ENCODE measurements at places on chromosomes 2 and 18.

GRCh38 chr2:33135645-33136044 is 188.9 kb downstream of the LTBP1 start:
- DNase-seq, result no peak

GRCh38 chr2:43430489-43430888 is 165.3 kb downstream of the THADA start:
- DNase-seq, result no peak

- no peak for DNase-seq
Observed at GRCh38 chr2:187718092-187718491, 163.9 kb upstream of the TFPI start.

GRCh38 chr2:142502402-142502801 is 371.6 kb upstream of the LRP1B start:
- DNase-seq, result no peak

GRCh38 chr2:169507698-169508097 is 1.8 kb upstream of the KLHL41 start:
- DNase-seq, result no peak

DNA sequence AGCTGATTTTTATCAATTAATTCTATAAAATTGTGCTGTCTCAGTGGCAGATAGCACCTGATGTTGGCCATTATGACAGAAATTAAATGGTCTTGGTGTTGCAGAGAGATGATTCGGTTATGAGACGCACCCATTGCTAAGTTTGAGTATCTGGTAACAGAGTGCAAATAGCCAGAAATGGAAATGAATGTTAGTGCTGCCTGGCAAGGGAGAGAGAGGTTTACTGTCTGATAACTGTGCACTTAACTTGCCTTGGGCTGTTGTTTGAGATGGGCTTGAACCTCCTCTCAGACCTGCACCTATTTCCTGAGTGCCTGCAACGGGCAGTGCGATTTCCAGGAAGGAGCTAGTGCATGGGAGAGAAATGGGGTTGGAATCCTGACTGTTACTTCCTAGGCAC is 11.7 kb downstream of the DPYSL5 start:
- no peak for DNase-seq

DNA sequence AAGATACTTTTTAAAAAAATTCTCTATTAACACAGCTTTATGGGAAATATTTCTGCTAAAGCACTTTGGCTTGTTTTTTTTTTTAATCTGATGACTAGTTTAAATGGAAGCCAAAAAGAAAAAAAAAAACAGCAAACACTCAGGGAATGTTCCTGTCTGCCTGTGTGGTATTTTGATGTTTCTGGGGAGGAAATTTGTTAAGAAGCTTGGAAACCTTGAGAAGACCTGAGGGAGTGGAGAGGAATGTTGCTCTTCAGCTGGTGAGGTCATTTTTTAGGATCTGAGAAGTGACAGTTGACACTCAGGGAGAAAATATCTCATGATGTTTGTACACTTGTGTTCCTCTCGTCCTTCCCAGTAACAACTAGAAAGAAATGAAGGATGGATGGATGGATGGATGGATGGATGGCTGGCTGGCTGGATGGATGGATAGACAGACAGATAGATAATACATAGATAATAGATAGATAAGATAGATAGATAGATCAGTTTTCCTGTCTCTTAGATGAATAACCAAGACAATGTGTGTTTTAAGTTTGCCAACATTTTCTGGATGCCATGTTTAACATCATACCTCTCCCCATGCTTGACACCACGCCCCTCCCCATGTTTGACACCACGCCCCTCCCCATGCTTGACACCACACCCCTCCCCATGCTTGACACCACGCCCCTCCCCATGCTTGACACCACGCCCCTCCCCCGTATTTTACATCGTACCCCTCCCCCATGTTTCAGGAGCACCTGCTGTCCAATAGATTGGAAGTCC is 84.8 kb downstream of the CTIF start:
- DNase-seq, result no peak

GRCh38 chr18:60870261-60871153 is 462.7 kb upstream of the CDH20 start:
- no peak for DNase-seq

All from MG63 (cell line).